NCI-H1105 treated with DMSO at 0.1 percent for 48 hours (cell line): ENCODE measurements at places on chromosomes 2 and 18.

DNA sequence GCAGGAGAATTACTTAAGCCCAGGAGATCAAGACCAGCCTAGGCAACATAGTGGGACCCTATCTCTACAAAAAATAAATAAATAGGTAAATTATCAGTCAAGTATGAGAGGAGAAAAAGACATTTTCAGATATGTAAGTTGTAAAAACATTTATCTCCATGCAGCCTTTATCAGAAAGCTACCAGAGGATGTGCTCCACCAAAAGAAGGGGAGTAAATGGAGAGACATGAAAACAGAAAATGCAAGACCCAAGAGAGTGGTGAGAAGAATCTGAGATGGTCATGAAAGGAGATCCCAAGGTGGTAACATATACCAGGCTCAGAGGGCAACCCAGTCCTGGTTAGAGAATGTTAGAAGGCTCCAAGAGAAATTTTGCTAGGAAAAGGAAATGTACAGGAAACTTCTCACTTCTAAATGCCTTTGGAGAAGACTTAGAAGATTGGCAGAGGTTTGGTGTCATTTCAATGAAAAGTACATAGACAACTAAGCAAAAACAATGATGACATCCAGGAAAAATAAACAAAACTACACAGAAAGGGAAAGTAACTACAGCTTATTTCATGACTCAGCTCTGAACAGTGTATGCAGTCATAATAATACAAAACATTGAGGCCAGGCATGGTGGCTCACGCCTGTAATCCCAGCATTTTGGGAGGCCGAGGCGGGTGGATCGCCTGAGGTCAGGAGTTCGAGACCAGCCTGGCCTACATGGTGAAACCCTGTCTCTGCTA lies 19.5 kb downstream of the CIB4 start:
- no peak for DNase-seq

- DNase-seq = no peak
Measured at GRCh38 chr2:65608916-65609315, 176.5 kb upstream of the SPRED2 start.

DNA sequence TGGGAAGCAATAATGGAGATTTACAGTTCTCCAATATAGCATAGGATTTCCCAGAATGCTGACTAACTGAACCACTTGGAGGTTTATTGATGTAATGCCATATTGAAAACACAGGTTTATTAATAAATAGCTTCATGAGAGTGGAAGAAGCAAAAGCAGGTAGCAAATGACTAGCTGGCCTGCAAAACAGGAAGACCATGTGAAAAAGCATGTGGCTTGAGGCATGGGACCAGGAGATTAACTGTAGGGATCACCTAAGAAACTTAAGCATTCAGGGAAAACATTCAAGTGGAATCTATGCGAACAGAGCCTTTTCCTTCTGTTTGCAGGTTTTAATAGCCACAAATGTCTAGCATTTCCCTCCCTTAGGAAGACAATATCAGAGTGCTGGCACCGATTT lies 679.7 kb downstream of the ZEB2 start:
- DNase-seq = no peak

DNA sequence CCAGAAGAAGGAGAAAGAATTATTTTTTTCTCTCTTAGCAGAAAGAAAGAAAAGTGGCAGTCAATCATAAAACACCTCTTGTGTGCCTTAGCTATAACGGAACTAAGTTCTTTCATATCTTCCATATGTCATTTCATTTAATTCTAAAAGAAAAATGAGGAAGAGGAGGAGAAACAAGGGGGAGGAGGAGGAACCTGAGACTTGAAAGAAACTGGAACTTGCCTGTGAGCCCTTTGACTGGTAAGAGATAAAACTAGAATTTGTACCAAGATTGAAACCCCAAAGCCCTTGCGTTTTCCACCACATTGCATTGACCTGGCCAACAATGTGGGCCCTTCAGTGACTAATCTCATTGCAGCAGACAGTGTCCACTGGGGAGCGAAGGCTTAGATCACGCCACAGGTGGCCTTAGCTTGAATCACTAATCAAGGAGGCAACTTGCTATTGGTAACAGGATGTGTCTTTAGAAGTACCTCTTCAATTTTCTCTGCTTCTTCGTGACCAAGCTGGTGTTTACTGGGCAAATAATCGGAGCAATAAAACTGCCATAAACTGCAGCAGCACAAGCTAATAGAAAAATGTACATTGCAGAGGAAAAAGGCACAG lies 307.9 kb downstream of the CLIP4 start:
- DNase-seq = no peak

GRCh38 chr2:164920430-164920829 lies 34.9 kb downstream of the SLC38A11 start:
- no peak for DNase-seq

DNA sequence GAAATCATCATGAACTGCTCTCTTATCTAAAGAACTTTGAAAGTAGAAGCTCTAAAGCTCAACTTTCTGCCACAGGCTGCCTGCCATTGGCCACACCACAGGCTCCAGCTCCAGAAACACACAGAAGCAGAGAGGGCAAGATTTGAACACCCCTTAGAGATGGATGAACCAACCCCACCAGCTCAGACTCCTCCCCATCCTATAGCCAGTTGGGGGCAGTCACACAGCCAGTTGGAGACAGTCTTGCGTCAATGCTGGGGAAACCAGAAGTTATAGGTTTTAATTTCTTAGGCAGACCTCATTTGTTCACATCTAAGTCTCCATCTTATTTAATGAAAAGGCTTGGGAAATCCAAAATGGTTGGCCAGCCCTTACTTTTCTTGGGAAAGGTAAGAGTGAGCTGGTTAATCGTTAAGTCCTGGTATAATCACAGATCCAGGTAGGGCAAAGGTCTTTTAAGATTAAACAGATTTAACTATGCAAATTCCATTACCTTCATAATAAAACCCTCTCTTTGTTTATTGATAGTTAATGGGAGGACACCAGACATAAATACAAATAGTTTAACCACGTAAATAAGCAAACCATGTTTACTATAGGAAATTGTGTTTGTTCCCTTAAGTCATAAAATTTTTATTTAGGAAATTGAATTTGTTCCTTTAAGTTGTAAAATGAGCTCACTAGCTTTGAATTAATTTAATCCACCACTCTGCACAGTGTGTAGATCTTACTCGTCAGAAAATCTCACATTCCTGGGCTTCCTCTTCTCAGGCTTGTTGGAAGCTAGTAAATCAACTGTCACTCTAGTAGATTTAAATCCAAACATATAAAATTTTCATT lies 28.0 kb downstream of the MRO start:
- DNase-seq = no peak

DNA sequence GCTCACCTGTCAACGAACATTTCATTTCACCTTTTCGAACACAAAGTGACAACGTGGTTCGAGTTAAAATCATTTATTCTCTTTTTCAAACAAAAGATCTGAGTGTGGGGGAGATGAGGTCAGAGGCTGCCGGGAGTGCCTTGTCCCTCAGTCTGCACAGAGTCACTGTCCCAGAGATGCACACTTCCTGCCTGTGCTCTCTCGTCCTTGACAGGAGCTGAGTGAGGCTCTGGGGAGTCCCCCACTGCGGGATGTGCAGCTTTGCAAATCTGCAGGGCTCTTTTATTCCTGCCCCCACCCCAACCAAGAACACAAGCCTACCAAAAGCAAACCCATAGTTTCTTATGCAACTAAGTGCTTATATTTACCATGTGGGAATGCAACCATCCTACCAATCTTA lies 497.8 kb downstream of the EIPR1 start:
- DNase-seq = no peak

DNA sequence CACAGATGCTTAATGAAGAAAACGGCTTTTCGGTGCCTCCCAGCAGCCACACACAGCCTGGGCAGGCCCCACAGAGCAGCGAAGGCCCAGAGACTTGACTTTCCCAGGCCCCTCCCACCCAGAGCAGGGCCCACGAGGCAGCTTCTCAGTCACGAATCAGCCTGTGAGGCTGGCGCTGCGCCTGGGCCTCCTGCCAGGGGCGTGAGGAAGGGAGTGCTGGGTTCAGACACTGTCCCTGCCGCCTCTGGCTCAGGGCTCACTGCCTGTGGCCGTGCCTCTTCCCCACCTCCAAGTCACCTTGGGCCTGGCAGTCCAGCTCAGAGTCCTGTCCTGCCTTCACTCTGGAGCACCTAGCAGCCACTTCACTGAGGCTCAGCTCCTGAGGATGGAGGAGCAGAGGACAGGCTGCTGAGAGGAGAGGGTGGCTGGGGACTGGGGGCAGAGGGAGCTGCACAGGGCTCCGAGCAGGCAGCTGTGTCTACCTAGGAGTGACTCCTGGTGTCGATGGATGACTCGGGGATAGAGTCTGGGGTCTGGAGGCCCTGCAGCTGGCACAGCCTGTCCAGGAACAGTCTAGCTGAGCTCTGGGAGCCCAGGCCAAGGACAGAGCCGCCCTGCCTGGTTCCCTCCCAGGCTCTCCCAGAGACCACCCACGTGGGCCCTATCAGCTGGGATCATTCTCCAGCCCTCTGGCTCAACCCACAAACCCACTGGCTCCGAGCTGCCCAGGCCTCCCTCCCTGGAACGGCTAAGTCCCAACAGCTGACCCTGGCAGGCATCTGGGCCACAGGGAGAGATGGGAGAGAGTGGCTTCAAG lies 36.4 kb upstream of the FOSL2 start:
- DNase-seq = peak; percentile 41

DNA sequence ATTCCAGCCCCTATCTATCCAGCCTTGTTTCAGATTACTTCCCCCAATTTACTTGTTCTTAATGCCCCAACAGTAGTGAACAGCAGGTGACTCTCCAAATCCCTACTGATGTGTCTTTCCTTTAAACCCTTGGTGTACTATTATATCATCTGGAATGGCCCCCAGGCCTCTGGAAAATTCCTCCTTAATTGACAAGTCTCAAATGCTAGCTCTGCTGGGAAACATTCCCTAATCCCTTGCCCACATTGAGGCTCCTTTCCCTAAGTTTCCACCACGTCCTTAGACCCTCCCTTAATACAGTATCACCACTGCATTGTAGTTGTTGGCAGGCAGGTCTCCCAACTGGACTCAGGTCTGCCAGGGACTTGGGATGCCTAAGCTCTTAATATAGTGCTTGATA lies 41.0 kb downstream of the MYO3B start:
- peak; percentile 38 for DNase-seq

DNA sequence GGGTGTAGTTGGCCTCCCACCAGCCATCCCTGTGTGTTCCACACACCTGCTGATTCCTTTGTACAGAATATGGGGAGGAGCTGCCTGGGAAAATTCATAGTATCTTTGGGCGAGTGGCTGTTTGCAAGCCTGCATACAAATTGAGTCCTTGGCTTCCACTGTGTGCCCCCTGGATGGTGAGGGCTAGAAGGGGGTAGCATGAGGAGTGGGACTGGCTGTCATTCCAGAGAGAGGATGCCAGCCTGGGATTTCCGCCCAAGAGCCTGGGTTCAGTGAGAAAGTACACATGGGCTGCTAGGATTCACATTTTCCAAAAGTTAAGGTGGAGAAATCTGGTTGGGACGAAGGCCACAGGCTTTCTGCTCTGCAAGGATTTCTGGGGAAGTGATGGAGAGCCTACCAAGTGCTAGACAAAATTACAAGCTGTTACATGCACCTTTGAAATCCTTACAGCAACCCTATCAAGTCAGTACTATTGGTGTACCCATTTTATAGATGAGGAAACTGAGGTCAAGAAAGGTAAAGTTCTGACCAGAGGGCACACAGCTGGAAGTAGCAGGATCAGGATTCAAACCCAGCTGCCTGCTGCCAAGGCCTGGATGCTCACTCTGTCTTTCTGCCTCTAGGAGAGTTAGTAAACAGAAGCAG lies 606 bp upstream of the TOGARAM2 start:
- no peak for DNase-seq

DNA sequence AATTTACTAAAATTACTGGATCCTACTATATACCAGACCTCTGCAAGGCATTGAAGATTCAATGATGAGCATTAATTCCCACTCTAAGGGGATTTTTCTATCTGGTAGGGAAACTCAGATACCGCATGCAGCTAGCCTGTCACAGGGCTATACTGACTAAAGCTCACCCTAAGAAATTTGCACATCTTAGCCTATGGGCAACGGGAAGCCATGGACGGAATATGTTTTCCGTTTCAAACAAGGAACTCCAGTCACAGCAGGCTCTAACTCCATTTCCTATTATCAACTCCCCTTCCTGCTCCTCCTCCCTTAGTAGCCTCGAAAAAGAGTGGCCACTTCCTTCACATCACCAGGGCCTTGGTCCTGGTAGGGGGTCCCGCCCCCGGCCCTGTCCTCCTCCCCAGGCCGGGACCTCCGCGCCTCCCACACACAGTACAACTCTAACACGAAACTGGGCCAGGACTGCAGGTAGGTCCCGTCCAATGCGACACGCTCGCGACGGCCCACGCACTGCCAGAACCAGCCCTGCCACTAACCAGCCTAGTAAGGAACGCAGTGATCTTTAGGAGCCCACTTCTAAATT lies 659 bp upstream of the COX5B start:
- DNase-seq = no peak

DNA sequence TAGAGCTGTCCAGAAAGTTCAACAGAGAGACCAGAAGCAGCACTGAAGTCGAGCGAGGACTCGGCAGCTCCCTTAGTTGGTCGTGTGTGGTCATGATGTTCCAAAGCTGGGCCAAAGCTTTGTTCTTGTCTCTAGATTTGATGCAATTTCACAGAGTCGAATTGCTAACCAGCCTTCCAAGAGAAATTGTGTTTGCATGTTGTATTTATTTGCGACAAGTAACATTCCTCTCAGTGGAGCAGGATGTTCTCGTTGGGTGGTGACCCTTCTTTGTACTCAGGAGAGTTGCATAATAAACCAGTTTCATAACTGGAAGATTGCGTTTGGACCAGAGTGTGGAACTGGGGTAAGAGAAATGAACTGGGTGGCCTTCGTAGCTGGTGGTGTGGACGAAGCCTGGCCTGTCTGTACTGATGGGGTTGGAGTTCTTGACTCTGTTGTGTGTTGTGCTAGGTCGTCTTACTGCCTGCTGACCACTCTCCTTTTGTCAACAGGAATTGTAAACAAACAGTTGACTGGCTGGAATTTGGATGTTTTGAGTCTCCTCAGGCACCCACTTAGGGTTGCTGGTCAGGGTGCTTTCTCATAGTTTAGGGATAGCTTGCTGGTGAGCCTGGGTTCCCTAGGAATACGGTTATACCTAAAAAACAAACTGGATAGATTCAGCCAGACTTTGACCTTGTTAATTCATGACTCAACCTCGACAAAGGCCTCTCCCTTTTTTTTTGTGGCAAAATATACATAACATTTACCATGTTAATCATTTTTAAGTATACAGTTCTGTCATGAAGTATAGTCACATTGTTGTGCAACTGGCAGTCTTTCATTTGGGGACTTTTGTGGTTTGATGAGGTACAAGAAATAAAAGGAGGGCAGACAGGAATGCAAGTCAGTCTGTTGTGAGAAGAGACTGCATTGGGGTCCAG lies 28.9 kb upstream of the TOGARAM2 start:
- DNase-seq = no peak

DNA sequence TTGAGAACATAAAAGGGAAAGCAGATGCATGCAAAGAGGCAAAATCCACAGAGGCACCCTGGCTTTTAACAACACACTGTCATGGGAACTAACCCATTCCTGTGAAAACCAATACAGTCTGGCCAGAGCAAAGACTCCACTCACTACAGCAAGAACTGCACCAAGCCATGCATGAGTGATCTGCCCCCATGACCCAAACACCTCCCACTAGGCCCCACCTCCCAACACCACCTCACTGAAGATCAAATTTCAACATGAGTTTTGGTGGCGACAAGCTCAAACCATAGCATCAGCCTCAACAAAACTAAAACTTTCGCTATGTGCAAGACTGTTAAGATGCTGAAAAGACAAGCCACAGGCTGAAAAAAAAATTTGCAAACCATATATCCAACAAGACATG lies 162.8 kb downstream of the SMAD2 start:
- no peak for DNase-seq

GRCh38 chr2:137091704-137092103 lies 326.4 kb downstream of the THSD7B start:
- DNase-seq = no peak
